ENCODE measurements at places on chromosomes 13 and 19.

GRCh38 chr19:28601723-28602440 lies 611.1 kb downstream of the UQCRFS1 start:
- no peak for DNase-seq

- no peak for DNase-seq
Observed at GRCh38 chr13:110230661-110231347, 76.2 kb downstream of the COL4A1 start.

GRCh38 chr13:53041968-53042516 lies 13.4 kb downstream of the OLFM4 start:
- DNase-seq = no peak

GRCh38 chr13:66076417-66076816 lies 1153.7 kb downstream of the PCDH9 start:
- DNase-seq = no peak

- DNase-seq = no peak
Observed at GRCh38 chr13:64506246-64506645, 2723.9 kb downstream of the PCDH9 start.

- DNase-seq = no peak
Observed at GRCh38 chr19:54803410-54803809, at the start of gene KIR2DL4. Gene KIR2DL4, plus strand, starts transcription at chr19:54803610. Its CDS starts 42 bp downstream, at chr19:54803652.

- DNase-seq = no peak
Observed at GRCh38 chr13:114120591-114121011, 11.8 kb downstream of the RASA3 start.

DNA sequence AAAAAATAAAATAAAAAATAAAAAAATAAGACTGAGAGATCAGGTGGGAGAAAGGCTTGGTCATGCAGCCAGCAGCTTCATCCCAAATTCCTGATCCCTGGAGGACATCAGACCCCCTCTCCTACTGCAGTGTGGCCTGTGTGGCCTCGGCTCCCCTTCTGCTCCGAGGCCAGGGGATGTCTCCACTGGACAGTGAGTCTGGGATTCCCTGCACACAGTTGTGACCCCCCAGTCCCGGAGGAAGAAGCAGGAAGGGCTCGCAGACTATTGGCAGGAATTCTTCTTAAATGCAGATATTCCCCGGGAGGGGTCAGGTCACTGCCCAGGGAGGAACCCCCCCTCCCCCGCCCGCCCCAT lies 41.9 kb downstream of the ZNF627 start:
- no peak for DNase-seq

DNA sequence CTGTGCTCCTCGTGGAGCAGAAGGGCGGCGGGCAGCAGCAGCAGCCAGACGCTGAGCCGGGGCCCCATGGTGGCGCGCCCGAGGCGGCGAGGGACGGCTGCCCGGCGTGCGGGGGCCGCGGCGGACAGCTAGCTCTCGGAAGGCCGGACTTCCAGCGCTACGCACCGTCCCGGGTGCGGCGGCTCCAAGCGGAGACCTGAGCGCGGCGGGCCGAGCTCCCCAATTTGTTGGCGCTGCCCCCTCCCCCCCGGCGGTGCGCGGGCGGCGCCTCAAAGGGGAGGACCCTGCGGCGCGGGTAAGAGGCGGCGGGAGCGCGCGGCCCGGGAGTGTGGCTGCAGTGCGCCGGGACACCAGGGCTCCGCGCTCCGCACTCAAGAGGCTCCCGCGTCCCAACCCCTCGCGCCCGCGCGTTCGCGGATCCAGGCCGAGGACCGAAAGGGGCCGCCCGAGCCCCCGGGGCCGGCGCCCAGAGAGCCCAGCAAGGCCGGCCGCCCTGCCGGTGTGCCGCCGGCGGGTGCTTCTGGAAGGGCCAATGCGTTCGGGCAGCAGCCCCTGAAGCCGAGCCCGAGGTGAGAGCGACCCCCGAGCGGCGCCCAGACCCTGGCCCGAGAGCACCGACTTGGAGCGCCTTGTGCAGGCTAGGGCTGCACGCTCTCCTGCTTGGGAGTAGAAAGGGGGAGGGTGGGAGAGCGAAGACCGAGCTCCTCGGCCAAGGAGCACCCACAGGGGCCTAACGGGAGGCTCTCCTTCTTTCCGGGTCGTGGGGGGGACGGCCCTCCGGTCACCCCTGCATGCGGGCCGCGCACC lies at the start of the genes COL4A1 and COL4A2:
Gene COL4A1 (minus strand): TSS at position 198 of the 807 bp plus-strand sequence. CDS start 130 bp downstream, at position 68.
Gene COL4A2 (plus strand): TSS at position 325 of the 807 bp plus-strand sequence. CDS start 620 bp downstream, outside the sequence.
- no peak for DNase-seq

GRCh38 chr13:33318744-33319143 lies 33.2 kb upstream of the STARD13 start:
- DNase-seq = no peak

DNA sequence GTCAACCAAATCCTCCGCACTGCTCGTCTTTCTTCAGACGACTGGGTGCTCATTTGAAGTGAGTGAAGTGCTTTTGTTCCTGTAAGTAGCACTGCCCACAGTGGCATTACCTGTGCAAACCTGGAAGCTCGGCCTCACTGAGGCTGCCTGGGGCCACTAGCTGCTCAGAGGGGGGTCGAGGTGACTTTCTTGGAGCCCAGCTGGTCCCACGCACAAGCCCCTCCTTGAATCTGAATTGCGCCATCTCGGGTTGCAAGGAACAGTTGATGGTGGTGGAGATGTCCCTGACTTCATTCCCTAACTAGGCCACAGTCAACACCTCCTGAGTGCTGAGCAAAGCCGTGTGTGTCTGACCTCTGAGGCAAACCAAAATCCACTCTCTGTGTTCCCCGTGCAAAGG lies 79.3 kb upstream of the GPR183 start:
- no peak for DNase-seq

- DNase-seq = no peak
Observed at GRCh38 chr13:93169980-93170379, 56.6 kb upstream of the GPC6 start.

DNA sequence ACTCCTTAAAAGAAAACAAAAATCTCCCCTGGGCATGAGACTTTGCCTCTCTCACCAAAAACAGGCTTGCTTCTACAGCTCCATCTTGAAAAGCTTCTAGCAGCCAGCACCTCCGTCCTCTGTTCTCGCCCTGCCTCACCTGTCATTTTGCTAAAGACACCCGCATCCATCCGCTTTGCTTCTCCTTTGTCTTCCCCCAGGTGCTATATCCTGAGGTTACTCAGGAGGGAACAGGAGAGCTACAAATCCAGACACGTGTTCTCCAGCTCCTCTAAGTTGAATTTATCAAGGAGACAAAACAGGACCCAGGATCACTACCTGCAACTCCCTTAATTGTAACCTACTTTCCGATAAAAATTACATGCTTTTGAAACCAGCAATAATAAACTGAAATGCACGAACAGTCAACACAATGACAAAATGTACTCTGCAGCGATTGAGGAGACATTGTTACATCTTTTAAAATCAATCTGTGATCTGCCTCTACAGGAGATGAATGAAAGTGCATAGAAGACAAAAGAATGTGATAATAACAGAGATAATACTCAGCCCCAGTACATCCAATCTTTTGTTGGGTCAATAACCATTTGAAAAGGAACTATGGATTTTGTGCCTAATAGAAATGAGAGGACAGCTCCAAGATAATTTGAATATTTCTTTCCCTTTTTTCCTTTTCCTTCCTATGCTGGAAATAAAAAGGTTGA lies 221.2 kb downstream of the DCLK1 start:
- no peak for DNase-seq

DNA sequence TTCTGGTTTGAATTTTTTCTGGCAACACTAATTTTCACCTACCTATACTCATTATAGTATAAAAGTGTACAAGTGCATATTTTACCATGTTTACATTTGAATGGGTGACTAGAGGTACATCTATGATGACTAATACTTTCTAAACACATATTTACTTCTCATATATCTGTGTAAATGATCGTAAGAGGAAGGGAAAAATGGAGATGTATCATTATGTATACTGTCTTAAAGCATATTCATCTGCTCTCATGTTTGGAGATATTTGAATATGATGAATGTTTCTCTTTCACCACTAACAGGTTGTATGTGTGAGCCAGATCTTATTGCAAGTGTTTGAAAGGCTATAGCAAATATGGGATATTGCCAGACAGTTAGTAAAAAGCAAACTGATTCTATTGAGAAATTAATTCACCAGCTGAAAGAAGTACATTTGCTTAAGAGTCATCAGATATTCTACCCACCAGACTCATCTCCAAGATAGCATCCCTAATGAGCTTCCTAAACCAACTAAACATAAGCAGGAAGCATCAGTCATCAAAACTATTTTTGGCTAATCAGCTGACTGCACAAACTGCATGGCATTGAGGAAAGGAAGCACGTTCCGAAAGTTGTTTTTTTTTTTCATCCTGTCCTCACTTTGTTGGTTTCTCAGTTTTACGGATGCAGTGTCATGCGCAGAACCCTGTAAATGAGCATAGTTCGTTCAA lies 738.2 kb downstream of the GPC5 start:
- DNase-seq = no peak

GRCh38 chr19:23957660-23958281 lies 43.1 kb downstream of the ZNF726 start:
- peak; percentile 27 for DNase-seq

- no peak for DNase-seq
Observed at GRCh38 chr13:52411629-52412028, 5.7 kb upstream of the THSD1 start.

GRCh38 chr13:112741835-112742570 lies 52.2 kb downstream of the ATP11A start:
- DNase-seq = no peak

GRCh38 chr19:11359421-11359820 lies 4.2 kb downstream of the PLPPR2 start:
- DNase-seq = no peak

GRCh38 chr13:44296856-44297255 lies 76.8 kb upstream of the SERP2 start:
- no peak for DNase-seq

DNA sequence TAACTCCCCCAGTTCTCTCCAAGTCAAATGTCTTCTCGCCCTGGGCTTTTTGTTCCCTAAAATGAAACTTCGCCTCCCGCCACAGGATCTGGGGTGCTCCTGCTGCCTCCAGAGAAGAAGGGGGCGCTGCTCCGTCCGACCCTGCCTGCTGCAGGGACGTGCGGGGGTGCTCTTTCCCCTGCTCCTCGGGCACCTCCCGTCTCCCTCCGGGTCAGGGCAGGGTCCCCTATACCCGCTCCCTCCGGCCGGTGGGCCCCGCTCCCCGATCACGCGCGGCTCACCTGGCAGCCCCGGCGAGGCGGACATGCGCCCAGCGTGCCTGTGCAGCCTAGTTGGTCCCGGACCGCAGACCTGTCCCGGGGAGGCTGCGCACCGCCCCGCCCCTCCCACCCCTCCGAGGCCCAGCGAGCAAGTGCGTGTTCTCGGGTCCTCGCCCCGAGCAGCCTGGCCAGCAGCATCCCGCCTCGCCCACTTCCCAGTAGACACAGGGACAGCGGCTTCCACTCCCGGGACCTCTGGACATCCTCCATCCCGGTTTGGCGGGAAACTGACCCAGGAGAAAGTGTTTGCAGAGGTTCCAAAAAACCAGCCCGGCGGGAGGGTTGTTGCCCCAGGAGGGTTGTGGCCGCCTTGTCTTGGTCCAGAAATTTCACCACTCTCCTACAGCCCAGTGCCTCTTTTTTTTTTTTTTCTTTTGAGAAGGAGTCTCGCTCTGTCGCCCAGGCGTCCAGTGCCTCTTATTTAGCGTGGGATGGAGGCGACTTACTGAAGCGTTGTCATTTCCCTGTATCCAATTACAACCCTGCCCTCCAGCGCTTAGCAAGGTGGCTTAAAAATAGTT lies at the start of gene OXGR1:
Gene OXGR1 (minus strand): TSS at position 460 of the 841 bp plus-strand sequence. CDS start 6,717 bp downstream, outside the sequence.
- no peak for DNase-seq

DNA sequence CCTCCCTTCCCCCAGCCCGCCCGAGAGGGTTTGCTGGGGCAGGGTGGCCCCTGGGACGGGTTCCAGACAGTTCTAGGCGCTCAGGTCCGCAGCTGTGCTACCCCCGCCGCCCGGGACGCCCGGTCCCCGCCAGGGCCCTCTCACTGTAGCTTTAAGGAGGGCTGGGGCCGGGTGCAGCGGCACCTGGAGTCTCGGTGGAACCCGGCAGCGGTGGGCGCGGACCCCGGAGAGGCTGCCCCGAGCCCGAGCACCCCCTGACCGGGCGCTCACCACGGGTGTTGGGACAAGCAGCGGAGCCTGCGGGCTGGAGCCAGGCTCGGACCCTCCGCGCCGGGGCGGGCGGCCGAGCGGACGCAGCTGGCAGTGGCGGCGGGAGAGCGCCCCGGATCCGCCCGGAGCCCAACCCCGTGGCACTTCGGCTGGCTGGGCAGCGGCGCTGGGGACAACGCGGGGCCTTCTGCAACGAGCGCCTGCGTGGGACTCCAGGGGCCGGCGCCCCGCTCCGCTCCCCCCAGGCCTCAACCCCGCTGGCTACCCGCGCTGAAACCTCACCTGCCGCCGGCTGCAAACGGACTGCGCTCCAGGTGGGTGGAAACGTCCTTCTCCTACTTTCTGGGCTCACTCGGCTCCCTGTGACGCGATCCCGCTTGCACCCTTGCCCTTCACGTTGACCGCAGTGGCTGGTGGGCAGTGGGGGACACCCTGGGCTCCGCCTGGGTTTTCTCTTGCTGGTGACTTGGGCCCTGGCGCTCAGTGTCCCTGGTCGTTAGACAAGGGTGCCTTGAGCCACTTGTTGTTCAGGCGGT lies 81.1 kb downstream of the ZNF429 start:
- DNase-seq = no peak

- DNase-seq = no peak
Observed at GRCh38 chr13:72555601-72556000, 171.8 kb downstream of the MZT1 start.

- no peak for DNase-seq
Observed at GRCh38 chr13:31725841-31726240, 13.5 kb upstream of the RXFP2 start.

DNA sequence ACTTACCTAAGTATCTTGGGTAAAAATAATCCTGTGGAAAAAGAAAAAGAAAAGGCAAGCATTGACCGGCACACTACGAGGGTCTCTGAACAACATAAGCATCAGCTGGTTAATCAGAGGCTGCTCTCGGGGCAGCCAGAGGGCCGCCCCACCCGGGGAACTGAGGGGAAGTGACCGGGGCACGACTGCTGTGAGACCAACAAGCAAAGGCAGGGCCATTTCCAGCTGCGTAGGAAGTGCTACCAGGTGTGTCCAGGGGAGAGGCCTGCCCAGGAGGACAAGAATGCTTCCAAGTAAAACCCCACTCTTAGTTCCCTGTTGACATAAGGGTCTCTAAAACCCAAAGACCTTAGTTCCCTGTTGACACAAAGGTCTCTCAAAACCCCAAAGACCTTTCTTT lies 15.9 kb downstream of the GAS6 start:
- no peak for DNase-seq

DNA sequence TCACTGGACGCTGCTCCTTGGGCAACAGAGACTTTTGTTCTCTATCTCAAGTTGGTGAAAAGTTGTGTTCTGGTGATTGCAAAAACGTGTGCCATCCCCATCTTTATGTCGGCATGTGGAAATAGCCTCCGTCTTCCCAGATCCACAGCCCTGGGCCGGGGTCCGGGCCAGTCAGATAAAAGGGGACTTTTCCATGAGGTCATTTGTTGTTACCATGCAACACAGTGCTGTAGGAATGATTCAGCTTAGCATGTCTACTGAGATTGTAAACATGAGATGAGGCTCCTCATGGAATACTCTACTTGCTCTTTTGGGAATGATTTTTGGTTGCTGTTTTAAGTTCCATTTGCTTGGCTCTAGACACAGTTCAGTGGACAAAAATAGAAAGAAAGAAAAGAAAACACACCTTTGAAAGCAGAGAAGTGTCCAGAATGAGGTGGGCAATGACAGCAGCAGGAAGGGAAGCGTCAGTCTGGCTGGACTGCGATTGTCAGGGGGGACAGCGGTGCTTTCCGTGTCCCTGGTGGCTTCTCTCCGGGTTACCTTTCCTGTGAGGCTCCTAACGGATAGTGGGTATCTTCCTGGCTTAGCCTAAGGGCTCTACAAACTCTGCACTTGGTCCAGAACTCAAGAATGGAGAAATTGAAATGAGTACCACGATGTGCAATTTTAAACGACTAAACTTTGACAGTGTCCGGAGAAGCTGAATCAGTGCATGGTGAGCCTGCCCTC lies 91.6 kb downstream of the TEX29 start:
- no peak for DNase-seq

- DNase-seq = no peak
Observed at GRCh38 chr13:100667894-100668293, 6.7 kb downstream of the TMTC4 start.
